Smooth muscle cell of the umbilical artery (primary cell): ENCODE measurements at places on chromosomes 2 and 18. TPM values are rescaled to one million over a fixed set of nuclear protein-coding genes. Genes with fewer than 3 reads are reported as not detected.

Gene ANKAR
- total RNA-seq = 4.2 and 5.0 TPM in 2 replicates

Gene DAPL1
- not detected in 2 replicates for total RNA-seq

Gene GKN1
- 0.14 TPM in 1 of 2 replicates, not detected in the other for total RNA-seq

Gene KCNIP3
- total RNA-seq = 0.30 and 2.3 TPM in 2 replicates
